ENCODE measurements at places on chromosomes 11 and 22.
A peak's percentile ranks its signal among the peaks of the same experiment; 100 is the strongest.

DNA sequence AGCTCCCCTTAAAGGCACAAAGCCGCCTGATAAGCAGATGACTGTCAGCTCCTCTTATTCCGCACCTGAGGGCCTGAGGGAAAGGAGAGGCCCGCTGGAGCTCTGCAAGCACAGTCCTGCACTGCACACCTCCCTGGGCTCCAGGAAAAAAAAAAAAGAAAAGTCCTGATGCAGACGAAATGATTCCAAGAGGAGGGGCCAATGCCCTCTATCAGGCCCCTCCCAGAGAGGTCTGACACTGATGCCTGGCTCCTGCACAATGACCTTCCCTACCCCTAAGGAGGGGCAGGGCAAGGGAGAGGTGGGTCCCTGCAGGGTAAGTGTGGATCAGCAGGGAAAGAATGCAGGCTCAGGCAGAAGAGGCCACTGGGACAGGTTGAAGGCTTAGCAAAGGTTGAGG, 572.7 kb downstream of the SOX6 start:
- DNase-seq, result no peak

DNA sequence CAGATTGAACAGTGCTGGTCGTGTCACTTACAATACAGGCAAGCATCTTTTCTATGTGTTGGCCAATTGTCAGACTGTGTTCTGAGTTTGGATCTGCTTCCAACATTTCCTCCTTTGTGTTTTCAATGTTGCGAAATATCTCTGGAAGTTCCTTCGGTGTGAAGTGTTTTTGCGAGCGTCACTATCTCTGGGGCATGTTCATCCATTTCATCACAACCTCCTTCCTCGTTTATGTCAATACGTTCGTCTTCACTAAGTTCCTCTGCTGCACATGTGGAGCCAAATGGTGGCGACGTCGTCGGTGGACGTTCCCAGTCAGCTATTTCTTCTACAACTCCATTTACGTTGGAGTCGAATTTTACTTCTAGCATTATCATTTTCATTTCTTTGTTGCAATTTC, 100.2 kb upstream of the LMO1 start:
- no peak for DNase-seq

DNA sequence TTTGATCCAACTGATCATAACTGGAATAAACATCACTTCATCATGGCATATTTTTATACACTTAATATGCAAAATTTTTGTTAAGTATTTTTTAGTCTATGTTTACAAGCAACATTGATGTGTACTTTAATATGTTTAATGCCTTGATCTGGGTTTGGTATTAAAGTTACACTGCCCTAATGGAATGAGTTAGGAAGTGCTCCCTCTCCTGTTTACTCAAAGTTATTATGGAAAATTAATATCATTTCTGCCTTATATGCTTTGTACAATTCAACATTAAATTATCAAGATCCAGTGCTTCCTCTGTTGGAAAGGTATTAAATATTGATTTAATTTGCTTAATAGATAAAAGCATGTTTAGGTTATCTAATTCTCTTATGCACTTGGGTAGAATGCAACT, 927.3 kb upstream of the RAG2 start:
- no peak for DNase-seq

- peak; percentile 34 for DNase-seq
Observed at GRCh38 chr22:37633089-37633624, 6.3 kb upstream of the SH3BP1 start.

GRCh38 chr11:11157185-11157584, 195.9 kb downstream of the CSNK2A3 start:
- no peak for DNase-seq

GRCh38 chr11:79321263-79321662, 119.6 kb downstream of the TENM4 start:
- no peak for DNase-seq

- no peak for DNase-seq
Observed at GRCh38 chr22:45450921-45451651, 37.6 kb downstream of the RIBC2 start.

DNA sequence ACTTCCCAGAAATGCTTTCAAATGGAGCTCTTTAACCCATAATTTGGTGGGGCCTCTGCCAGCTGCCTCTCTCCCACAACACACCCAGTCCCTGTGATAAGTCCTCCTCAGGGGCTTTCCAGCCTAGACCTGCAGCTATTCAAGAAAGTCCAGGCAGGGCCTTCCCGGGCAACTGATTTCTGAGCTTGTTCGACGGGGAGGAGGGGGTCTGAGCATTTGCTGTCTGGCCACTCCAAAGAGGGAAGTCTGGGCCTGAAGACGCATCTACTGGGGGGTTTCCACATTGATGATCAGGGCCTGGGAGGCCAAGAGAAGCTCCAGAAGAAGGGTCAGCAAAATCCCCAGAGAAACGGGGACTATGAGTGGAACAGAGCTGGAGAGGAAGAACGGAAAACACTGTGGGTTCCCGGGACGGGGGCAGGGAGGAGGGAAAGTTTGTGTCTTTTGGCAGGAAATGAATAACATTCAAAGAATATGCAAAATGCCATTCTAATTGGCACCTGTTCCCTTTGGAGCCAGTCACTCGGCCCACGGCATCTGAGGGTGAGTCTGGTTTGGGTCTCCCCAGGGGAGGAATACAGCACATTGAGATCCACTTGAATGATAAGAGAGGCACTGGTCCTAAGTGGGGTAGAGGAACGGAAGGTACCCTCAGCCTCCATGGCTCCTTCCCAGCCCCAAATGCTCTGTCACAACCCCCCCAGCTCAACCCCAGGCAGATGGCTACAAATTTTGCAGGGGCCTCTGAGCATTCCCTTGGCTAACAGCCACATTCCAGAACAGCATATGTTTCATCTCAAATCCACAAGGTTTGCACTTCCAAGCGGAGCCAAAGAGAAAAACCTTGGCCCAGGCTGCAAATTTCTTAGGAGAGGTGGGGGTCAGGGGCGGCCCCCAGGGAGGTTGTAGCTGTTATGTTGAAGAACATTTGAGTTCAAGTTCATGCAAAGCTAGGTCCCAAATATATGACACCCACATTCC, 72.0 kb downstream of the RPUSD4 start:
- DNase-seq, result no peak

DNA sequence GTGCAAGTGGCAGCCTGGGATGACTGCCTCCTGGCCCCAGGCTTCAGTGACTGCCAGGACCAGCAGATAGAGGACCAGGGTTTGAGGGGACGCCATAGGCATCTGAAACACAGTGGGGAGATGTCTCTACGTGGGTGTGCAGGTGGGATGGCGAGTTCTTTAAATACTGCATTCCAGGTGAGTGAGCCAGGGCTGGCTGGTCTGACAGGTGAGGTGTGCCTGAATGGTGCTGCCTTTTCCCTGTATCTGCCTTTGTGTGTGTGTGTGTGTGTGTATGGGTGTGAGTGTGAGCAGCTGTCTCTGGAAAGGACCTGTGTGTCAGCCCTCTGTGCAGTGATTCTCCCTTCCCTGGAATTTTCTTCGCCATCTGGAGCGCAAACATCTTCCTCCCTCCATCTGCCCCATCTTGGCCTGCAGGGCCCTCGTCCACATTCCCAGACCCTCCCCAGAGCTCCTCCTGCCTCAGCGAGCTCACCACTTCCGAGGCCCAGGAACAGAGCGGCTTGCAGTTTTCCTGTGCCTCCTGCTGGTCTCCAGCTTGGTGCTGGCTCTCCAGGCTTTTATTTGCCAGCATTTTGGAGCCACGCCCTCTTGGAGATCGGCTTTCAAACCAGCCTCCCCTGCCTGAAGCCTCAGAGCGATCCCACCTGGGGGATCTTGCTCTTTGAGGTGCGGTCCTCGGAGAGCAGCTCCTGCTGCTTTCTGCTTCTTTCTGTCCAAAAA, at the start of gene GPHA2:
Gene GPHA2 (minus strand): TSS at position 535 of the 723 bp plus-strand sequence. CDS start 433 bp downstream, at position 102.
- DNase-seq, result no peak

- DNase-seq, result no peak
Observed at GRCh38 chr11:69642549-69642912, 1.6 kb downstream of the CCND1 start.

DNA sequence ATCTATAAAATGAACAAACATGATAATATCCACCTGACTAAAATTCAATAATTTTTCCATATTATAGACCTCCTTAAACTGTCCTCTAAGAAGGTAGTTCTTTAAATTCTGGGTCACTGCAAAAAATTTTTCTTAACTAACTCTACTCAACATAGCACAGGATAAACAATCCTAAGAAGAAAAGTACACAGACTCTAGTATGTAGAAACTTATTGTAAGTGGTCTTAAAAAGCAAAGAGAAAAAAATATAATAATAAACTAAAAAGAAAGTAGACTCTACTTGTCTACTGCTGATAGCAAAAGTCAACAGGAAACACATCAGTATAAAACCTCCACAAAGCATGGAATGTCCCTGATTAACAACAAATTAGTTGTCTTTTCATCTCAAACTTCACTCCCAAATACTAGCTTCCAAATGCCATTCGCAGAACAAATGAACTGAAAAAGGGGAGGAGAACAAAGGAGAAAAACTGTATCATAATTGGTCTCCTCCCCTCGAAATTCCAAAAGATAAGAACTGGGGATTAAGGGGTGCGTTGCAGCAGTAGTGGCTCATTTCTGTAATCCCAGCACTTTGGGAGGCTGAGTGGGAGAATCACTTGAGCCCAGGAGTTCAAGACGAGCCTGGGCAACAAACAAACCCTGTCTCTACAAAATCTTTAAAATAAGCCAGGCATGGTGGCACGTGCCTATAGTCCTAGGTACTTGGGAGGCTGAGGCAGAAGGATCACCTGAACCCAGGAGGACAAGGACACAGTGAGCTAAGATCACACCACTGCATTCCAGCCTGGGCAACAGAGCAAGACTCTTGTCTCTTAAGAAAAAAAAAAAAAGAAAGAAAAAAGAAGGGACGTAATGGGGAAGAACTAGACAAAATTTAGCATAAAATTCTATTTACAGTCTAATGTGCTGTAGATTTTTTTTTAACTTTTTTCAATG, 6.5 kb downstream of the FCHSD2 start:
- no peak for DNase-seq

GRCh38 chr11:57490456-57491248, 24.9 kb downstream of the SLC43A1 start:
- DNase-seq, result no peak

DNA sequence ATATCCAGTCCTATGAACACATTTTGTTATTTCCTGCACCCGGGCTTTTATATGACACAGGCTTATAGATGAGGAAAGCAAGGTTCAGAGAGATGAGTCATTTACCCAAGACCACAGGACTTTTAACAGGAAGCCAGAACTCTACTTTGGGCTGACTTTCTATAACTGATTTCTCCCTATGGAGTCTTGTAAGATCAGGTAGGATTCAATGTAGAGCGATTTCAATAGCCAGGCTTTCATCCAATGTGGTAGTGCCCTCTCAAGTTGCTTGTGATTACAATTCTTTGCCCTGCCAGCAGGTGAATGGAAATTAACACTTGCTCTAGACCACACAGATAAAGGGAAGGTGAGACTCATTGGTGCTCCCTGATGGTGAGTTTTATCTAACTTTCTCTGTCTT, 378.3 kb downstream of the INSC start:
- DNase-seq, result no peak

GRCh38 chr11:13921545-13921944, 41.0 kb upstream of the SPON1 start:
- no peak for DNase-seq

DNA sequence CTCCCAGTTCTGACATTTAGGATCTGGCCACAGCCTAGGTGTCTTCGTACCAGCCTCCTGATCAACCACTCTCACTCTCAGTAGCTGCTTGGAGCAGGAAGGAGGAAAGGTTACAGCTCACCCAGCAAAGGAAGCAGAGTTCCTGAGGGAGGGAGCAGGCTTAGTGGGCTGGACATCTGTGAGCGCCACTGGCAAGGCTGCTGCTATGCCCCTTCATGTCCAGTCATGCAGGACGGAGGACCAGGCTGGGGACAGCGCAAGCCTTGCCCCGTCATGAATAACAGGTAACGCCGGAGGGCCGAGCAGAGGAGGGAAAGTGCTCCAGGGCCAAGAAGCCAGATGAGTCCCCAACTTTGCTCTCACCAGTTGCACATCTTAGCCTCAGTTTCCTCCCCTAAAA, 25.8 kb downstream of the TPST2 start:
- no peak for DNase-seq

GRCh38 chr11:87031433-87032170, 6.1 kb upstream of the TMEM135 start:
- DNase-seq, result no peak

DNA sequence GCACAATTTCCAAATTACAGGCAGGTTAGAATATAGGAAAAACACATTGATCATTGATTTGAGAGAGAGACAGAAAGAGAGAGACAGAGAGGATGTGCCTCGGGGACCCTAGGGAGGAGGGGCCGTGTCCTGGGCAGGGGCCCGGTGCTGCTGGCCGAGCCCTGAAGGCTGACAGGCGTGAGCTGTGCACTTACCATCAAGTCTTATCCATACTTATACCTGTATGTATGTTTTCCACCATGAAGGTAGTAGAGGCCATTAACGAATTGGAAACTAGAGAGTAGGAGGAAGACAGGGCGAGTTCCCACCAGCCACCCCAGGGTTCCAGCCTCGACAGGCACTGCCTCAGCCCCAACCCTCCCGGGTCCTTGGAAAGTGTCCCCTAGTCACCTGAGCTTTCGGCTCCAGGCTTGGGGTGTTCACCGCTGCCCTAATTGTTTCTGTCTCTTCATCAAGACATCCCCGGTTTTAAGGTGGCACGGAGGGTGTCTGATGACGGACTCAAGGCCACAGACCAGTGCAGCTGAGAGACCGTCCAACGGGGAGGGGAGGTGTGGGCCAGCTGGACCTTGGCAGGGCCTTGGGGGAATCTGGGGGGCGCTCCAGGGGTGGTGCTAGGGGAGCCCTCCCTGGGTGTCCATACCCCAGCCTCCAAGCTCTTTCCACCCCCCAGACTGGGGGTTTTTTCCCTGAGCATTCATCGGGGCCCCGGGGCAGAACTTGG, 431.3 kb downstream of the TBC1D22A start:
- DNase-seq, result no peak

DNA sequence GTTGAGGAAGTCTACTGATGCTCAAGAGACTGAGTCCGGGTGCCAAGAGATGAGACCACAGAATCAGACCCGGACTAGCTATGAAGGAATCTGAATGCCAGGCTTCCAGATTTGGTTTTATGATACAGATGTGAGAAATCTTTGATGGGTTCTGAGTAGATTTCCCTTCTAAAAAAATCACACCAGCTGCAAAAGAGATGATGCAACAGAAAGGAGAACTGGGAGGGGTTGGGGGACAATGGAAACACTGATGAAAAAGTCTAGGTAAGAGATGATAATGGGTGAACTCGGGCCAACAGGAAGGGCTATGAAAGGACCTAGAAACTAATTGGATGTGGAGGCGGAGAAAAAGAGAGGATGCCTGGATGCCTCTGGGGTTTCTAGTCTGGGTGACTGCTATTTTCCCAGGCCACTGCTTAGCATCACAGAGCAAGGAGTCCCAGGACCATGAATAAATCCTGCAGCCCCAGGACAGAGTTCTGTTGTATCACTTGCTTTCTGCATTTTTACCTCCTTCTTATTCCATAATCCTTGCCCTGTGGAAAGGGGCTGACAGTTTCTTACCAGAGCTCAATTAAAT, 115.4 kb upstream of the SEZ6L start:
- no peak for DNase-seq

DNA sequence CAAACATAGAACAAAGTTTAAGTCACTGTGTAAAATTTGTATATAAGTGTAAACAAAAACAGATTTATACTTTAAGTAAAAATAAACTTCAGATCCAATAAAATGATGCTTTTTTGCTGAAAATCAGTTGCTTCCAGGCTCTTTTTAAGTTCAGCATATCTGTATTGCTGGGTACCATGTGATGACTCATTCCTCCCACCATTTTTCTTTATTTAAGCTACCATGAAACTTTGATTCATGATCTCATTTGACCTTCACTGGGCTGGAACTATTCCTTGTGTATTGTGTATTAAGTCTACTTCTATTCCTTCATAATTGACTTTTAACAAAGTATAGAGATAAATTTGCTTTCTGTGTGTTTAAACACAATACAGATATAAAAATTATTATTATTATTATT, 46.3 kb upstream of the RRM1 start:
- DNase-seq, result no peak

GRCh38 chr22:29217827-29218757, 12.4 kb downstream of the EMID1 start:
- no peak for DNase-seq

Measured in SW 1271 (cell line).